ENCODE measurements at places on chromosomes 11 and 22. TPM values are rescaled to one million over a fixed set of nuclear protein-coding genes. Genes with fewer than 3 reads are reported as not detected.

- H3K4me3 ChIP-seq, result no peak overlapping the region
- peaks cover 5% of the 10 kb centered on the region for H3K4me1 ChIP-seq
- peak; percentile 65 for DNase-seq
- peak overlapping the region; percentile 73 for H3K27ac ChIP-seq
- H3K36me3 ChIP-seq, result no peaks in the 10 kb centered on the region
Observed at GRCh38 chr11:111623527-111624030, 21.3 kb downstream of the SIK2 start.

GRCh38 chr11:4466871-4467442 lies 15.5 kb upstream of the OR52K1 start:
- DNase-seq, result no peak
- H3K27me3 ChIP-seq, result no peaks in the 10 kb centered on the region
- H3K4me3 ChIP-seq, result no peak overlapping the region
- no peak overlapping the region for H3K27ac ChIP-seq

DNA sequence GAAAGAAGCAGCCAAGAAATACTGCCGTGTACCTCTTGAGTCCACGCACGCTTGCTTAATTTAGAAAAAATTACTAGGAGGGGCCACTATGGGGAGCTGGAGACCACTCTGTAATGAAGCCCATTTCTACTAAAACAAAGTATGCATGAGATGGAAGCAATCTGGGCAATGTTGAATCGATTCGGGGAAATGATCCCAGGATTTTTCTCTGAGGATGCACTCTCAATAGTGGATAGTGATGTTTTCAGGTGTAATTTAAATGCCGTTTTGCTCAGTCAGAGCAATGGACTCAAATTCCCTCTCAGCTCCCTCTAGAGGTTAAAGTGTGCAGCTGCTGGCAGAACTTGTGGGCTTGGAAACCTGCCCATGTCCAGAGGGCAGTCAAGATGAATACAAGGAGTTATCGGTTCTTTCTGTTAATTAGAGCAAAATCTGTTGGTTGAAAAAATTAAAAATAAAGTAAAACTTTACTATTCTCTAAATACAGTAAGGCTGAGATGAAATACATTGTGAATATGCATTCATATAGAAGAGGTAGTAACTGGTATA lies 64.1 kb downstream of the ME3 start:
- no peaks in the 10 kb centered on the region for H3K36me3 ChIP-seq
- no peak overlapping the region for H3K4me3 ChIP-seq
- H3K4me1 ChIP-seq, result peaks cover 12% of the 10 kb centered on the region

- no peak overlapping the region for H3K4me3 ChIP-seq
- H3K27ac ChIP-seq, result no peak overlapping the region
- H3K4me1 ChIP-seq, result no peaks in the 10 kb centered on the region
- no peak for DNase-seq
- H3K36me3 ChIP-seq, result no peaks in the 10 kb centered on the region
- no peaks in the 10 kb centered on the region for H3K27me3 ChIP-seq
Observed at GRCh38 chr22:30881361-30882183, 87.0 kb downstream of the MORC2 start.

- no peak overlapping the region for H3K4me3 ChIP-seq
- H3K4me1 ChIP-seq, result no peaks in the 10 kb centered on the region
- H3K36me3 ChIP-seq, result no peaks in the 10 kb centered on the region
- no peak overlapping the region for H3K27ac ChIP-seq
- H3K27me3 ChIP-seq, result no peaks in the 10 kb centered on the region
- DNase-seq, result no peak
Observed at GRCh38 chr22:44129619-44129976, 51.1 kb upstream of the PARVG start.

DNA sequence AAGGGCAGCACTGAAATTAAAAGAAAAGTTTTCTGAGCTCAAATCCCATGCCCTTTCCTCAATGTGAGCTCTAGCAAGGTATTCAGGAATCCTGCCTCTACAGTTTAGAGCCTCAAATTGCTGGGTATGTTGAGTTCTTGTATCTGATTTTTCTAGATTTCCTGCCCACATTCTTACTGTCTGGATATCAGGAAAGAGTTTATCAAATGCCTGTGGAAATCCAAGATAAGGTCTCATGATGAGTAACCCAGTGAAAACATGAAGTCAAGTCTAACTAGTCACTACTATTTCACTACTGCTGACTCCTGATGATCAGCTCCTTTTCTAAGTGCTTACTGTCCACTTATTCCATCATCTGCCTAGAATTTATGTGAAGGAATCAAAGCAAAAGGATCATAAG lies 29.8 kb downstream of the LIMK2 start:
- H3K4me1 ChIP-seq, result peaks cover 30% of the 10 kb centered on the region
- DNase-seq, result no peak
- H3K27me3 ChIP-seq, result no peaks in the 10 kb centered on the region
- H3K4me3 ChIP-seq, result no peak overlapping the region
- H3K36me3 ChIP-seq, result no peaks in the 10 kb centered on the region

- H3K4me1 ChIP-seq, result peaks cover 9% of the 10 kb centered on the region
- peak; percentile 78 for DNase-seq
- H3K36me3 ChIP-seq, result no peaks in the 10 kb centered on the region
- no peaks in the 10 kb centered on the region for H3K27me3 ChIP-seq
- no peak overlapping the region for H3K4me3 ChIP-seq
Observed at GRCh38 chr11:57527056-57527631, 3.4 kb downstream of the TIMM10 start.

- no peaks in the 10 kb centered on the region for H3K27me3 ChIP-seq
- no peaks in the 10 kb centered on the region for H3K36me3 ChIP-seq
- peaks cover 12% of the 10 kb centered on the region for H3K4me1 ChIP-seq
- no peak for DNase-seq
- H3K4me3 ChIP-seq, result no peak within 1 kb of the TSS
- H3K27ac ChIP-seq, result peak within 1 kb of the TSS; percentile 85
Observed at GRCh38 chr11:69481393-69481844, at the start of gene LINC01488. Gene LINC01488 (plus strand): TSS chr11:69481663.

DNA sequence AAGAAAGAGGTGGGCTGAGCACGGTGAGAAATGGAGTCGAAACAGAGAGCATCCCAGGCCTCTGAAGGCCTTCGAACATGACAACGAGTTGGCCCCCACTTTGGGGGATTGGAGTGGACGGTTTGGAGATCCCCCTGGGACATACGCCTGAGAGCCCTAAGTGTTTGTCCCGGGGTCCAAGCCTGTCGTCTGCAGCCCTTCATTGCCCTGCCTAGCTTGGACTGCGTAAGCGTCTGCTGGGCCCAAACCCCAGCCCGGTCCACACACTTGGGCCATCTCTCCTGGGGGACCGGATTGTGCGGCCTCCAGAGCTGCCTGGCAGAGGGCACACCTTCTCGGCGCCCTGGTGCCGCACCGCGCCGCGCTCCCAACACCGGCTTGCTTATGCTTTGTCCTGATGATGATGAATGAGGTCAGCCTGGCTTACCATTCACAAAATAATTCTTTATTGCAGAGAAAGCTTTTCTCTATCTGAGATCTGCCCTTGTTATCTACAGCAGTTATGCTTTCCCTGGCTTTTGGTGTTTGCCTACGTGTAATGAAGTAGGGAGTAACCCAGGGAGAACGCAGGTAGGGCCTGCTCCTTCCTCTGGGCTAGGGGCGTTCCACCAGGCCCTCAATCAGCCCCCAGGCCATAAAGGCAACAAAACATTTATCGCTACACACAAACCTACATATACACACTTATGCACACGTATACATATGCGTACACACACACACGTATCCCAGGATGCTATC lies 85.9 kb upstream of the PPARA start:
- DNase-seq, result peak; percentile 6
- peak overlapping the region; percentile 100 for H3K27ac ChIP-seq
- no peaks in the 10 kb centered on the region for H3K27me3 ChIP-seq
- H3K4me3 ChIP-seq, result no peak overlapping the region
- H3K4me1 ChIP-seq, result peaks cover 39% of the 10 kb centered on the region

DLG2 gene
- total RNA-seq, result 28.3 TPM

VWCE gene
- 0.41 TPM for total RNA-seq

Data from transverse colon (tissue), 4 donors.